NCI-H1048 (cell line): ENCODE measurements at places on chromosomes 4 and X.

DNA sequence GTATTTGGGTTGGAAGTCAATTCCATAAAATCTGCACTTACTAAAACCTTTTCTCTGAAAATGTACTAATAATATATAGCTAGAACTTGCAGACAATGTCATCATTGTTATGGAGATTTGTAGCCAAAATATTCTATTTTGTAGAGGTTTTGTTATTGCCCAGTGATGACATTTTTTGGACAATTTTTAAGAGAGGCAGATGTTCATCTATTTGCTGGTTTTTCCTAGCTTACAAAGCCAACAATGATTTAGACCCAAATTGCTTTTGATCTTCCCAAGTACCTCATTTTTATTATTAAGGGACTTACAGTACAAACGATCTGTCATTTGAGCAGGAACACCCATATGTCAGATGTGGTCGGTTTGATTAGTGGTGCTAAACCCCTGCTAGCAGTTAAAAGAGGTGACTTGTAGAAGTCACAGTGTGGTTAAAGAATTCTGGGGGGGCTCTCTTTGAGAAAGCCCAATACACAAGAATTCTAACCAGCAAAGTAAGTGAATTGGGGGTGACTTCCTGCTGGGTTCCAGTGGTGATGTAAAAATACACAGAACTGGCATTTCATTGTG lies 136.2 kb downstream of the KIT start:
- no peak for DNase-seq

DNA sequence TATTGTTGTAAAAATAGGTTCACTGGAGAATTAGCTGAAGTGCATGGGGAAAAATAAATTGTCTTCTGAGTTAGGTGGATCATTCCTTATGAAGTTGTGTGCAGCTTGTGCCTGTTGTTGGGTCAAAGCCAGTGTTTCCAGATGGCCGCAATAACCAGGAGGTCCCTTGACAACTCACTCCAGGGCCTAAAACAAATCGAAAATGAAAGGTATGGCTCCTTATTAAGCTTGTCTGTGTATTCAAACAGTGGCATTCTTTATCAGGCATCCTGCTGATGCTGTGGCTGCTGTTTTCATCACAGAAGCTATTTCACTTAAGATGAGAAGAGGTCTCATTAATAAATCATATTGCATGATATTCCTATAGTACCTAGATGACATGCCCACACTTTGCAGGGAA lies 80.2 kb downstream of the GRIA2 start:
- DNase-seq = no peak

- DNase-seq = no peak
These were observed 136.1 kb downstream of the MID1IP1 start for GRCh38 chrX:38937400-38937799.

GRCh38 chr4:141706445-141706844 lies 70.1 kb downstream of the IL15 start:
- DNase-seq = no peak

DNA sequence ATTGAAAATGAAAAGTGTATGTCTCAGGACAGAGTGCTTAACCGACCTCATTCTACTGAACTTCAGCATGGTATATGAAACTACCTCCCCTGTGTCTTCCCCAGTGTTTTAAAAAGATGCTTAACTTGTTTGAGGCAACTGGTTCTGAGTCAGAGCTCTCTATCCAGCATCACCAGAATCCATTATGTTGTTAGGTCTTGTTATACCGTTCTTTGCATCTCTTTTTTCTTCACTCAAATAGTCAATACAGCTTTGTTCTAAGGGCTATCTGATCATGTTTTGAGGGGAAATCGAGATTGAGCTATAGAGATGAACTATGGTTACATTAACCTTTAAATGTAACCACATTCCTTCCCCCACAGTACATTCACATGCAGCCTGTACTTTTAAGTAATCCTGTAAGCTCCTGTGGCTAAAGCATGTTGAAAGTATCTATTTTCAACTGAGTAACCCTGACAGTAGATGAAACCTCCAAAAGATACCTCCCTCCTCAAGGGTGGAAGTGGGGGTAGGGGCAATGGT lies 514.4 kb downstream of the RPA4 start:
- DNase-seq = no peak

- no peak for DNase-seq
These were observed 24.0 kb upstream of the GBA3 start for GRCh38 chr4:22668702-22669101.

GRCh38 chr4:161929956-161930355 lies 233.8 kb downstream of the FSTL5 start:
- no peak for DNase-seq

DNA sequence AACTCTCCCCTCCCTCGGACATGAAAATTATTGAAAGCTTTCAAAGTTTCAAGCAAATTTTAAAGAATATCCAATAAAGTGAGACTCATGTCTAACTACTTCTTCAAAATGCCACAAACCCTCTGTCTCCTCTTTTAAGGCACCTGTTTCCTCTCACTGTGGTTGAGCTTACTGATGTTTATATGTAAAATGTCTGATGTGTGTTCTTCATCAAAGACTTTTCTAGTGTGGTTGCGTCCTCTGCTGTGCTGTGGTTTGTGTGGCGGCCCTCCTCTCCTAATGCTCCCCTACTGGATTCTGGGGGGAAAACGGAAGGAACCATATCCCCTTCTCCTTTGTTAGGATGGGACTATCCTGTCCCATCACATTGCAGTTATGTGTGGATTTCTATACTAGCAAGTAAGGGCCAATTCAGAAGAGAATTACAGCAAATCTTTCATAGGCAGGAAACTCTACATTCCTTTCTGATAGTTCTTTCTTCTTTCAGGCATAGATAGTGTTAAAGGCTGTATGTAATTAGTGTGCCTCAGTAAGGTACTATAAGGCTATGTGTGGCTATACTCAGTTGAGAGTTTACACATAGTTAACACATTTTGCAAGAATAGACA lies 221.0 kb upstream of the GPRIN3 start:
- DNase-seq = no peak

DNA sequence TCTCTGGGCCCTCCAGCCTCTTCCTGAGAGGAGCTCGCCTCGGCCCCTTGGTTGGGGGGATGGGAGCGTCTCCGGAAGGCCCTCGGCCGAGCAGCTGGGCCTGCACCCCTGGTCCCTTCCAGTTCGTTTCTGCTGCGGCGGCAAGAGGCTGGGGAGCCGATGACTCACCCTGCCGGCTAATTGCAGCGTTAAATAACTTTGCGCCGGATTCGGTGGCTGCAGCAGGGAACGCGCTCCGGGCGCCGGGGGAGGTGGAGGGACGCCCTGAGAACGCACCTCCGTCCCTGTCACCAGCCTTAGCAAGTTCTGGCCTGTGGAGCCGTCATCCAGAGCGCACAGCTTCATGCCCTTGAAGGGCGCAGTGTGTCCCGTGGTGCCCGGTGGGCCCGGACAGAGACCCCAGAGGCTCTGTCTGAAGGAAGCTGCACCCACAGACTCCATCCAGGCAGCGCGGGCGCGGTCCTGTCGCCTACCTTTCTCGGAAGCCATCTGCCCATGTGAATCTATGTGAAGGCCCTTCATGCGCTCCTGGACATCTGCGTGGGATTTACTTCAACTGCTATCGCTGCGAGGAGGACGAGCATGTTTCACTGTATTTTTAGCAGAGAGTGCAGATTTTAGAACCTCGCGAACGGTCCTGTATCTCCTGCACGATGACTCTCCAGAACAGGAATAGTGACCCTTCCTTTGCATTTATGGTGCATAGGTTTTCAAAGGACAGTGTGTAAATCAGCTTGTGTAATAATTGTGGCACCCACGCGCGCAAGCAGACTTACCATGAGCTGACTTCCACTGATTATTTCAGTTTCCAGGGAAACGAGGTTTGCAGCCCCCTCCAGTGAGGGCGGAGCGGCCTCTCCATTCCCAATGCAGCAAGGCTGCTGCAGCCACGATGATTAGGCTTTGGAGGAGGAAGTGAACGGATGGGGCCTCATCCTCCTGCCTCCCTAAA lies 1.7 kb upstream of the TMEM271 start:
- DNase-seq = no peak

DNA sequence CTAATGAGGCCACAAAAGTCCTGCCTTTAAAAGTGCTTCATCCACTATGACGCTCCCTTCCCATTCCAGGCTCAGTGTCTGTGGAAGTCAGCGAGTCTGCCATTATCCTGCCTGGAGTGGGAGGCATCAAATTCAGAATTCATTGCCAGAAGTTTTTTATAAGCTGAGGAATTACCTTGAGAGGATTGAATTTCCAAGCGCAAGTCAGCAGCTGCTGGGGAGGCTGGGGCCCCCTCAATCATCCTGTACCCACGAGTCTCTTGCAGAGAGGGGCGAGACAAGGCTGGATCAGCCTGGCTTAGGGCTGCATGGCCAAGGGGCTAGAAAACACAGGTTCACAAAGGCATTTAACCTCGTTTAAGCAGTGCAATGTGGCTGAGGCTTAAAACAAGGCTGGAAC lies 170.5 kb upstream of the NOCT start:
- no peak for DNase-seq

DNA sequence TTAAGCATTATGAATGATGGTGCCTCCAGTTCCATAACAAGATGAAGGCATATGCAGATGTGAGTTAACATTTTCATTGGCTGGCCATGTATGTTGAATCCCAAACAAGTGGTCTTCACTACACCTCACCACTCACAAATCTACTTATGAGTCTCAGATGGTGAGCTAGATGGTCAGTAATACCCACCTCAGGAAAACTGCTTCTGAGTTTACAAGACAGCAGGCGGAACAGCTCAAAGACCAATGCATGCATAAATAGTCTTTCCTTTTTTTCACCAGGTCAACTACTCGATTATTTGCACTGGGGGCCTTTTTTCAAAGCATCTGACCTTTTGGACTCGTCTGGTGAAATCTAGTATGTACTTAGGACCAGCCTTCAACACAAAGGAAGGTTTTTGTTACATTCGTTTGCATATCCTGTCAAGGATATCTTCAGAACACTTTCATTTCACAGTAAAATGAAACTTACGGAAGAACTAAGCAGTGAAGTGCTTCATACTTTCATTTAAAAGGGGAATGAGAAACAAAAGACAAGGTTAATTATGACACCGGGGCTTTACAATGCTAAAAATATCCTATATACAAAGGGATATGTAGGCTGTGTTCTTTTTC lies 23.1 kb upstream of the TLR7 start:
- DNase-seq = no peak

DNA sequence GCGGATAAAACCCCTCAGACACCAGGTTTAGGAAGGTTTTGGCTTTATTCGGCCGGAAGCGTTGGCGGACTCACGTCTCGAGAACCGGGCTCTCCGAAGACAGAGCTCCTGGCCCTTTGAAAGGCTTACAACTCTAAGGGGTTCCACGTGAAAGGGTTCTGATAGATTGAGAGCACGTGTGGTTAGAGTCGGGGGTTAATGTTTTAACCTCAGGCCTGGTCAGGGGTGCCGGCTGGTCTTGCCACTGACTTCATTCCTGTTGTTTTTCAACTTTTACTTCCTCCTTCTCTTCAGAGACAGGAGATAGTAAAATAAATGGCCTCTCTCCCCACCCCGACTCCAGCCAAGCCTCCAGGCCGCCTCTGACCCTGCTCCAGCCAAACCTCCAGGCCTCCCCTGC lies 4.7 kb upstream of the ASMT start:
- DNase-seq = no peak

GRCh38 chrX:2325076-2325784 lies 175.5 kb downstream of the DHRSX start:
- DNase-seq = no peak

- DNase-seq = no peak
These were observed 6.1 kb upstream of the DAPP1 start for GRCh38 chr4:99810536-99810935.

- DNase-seq = no peak
These were observed 39.9 kb downstream of the TXLNG start for GRCh38 chrX:16826207-16826606.

GRCh38 chr4:11898796-11899195 lies 470.1 kb upstream of the HS3ST1 start:
- no peak for DNase-seq

GRCh38 chr4:5474756-5475155 lies 233.6 kb downstream of the EVC2 start:
- DNase-seq = no peak

DNA sequence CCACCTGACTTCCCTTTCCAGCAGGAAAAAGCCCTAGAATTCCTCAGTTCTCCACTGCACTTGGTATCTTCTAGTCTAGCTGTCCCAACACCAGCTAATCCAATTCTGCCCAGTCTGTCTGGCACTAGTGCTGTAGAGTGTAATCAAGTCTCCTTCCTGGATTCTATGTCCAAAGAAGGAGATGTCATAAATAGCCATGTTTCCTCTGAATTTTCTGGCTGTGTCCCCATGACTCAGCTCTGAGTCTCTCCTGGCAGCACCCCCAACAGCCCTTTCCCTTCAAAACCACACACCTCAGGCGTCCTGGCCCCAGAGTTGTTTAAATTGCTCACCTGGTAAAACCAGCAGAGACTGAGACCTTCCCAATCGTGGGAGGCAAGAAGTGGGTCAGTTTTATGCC lies 197.2 kb downstream of the GRXCR1 start:
- DNase-seq = no peak

GRCh38 chrX:124018023-124018422 lies 56.5 kb downstream of the STAG2 start:
- DNase-seq = no peak

GRCh38 chr4:38923746-38924145 lies 56.1 kb downstream of the FAM114A1 start:
- DNase-seq = no peak

GRCh38 chrX:97553833-97554232 lies 670.1 kb downstream of the RPA4 start:
- no peak for DNase-seq

DNA sequence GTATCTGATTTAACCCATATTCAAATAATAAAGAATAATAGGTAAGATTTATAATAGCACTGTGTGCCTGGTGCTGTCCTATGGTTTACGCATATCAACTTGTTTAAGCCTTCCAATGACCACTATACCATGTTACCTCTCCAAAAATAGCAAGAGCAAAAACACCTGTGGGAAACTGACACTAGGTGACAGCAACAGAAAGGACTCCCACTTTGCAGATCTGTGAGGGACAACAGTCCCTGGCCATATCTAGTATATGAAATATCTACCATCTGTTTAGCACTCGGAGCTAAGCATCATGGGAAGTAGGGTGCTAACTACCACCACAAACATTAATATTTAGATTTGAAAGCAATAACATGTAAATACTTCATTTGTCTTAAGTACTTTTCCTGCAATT lies 55.7 kb upstream of the TXK start:
- no peak for DNase-seq

- no peak for DNase-seq
These were observed 352.2 kb downstream of the IDS start for GRCh38 chrX:149152941-149153340.
